ENCODE measurements at places on chromosomes 5 and 9. TPM values are rescaled to one million over a fixed set of nuclear protein-coding genes. Genes with fewer than 3 reads are reported as not detected.

The CCDC152 gene
- not detected for total RNA-seq

The SLCO6A1 gene
- total RNA-seq = 0.16 TPM

The SLC25A2 gene
- 0.43 TPM for total RNA-seq

The PCDHGA7 gene
- total RNA-seq = 2.3 TPM

The TAF11L5 gene
- total RNA-seq = not detected

The GIN1 gene
- 13.7 TPM for total RNA-seq

The PCDHA1 gene
- total RNA-seq = 0.10 TPM

The TAF11L3 gene
- total RNA-seq = not detected

The FAM200C gene
- 7.8 TPM for total RNA-seq

The NUDT2 gene
- 28.4 TPM for total RNA-seq

The ANXA2R gene
- total RNA-seq = 0.86 TPM

The IL3 gene
- not detected for total RNA-seq

The NAIP gene
- 0.73 TPM for total RNA-seq

The WWC1 gene
- not detected for total RNA-seq

The PCDHB4 gene
- 7.1 TPM for total RNA-seq

The BTNL3 gene
- total RNA-seq = 0.21 TPM

The CCNH gene
- 46.2 TPM for total RNA-seq

The SLC45A2 gene
- total RNA-seq = 0.05 TPM

The NUDT12 gene
- 26.7 TPM for total RNA-seq

The CAMK4 gene
- 0.19 TPM for total RNA-seq

The TCF7 gene
- total RNA-seq = 0.27 TPM

The GZMA gene
- total RNA-seq = not detected

The SLCO4C1 gene
- total RNA-seq = 0.29 TPM

The SLC9A3 gene
- total RNA-seq = 6.8 TPM

The SPINK7 gene
- total RNA-seq = not detected

The PCDHA10 gene
- 0.05 TPM for total RNA-seq

The ADRB2 gene
- 5.1 TPM for total RNA-seq

The COL15A1 gene
- 5.0 TPM for total RNA-seq

The FNIP1 gene
- total RNA-seq = 77.2 TPM

The BARX1 gene
- not detected for total RNA-seq

The LAMC3 gene
- 0.03 TPM for total RNA-seq

The GM2A gene
- 17.0 TPM for total RNA-seq

The ADAM19 gene
- total RNA-seq = 33.4 TPM

The GPR151 gene
- total RNA-seq = not detected

The PRUNE2 gene
- total RNA-seq = 650 TPM

The PCDHGA8 gene
- 1.6 TPM for total RNA-seq

The CMBL gene
- 2.0 TPM for total RNA-seq

The CCDC192 gene
- not detected for total RNA-seq

The GPX8 gene
- 83.7 TPM for total RNA-seq

The DMRT2 gene
- total RNA-seq = not detected

The GAPT gene
- not detected for total RNA-seq

The PPIC gene
- total RNA-seq = 57.6 TPM

The ANKRD18B gene
- total RNA-seq = 11.7 TPM

The SCGB3A2 gene
- total RNA-seq = not detected

The TMEM252 gene
- total RNA-seq = not detected
